ENCODE measurements at places on chromosomes 13 and 19. TPM values are rescaled to one million over a fixed set of nuclear protein-coding genes. Genes with fewer than 3 reads are reported as not detected.

- peak; percentile 37 for DNase-seq
Measured at GRCh38 chr19:4732680-4733114, 9.1 kb upstream of the DPP9 start.

GRCh38 chr13:45016792-45017425 is 27.6 kb downstream of the GPALPP1 start:
- DNase-seq, result no peak

DNA sequence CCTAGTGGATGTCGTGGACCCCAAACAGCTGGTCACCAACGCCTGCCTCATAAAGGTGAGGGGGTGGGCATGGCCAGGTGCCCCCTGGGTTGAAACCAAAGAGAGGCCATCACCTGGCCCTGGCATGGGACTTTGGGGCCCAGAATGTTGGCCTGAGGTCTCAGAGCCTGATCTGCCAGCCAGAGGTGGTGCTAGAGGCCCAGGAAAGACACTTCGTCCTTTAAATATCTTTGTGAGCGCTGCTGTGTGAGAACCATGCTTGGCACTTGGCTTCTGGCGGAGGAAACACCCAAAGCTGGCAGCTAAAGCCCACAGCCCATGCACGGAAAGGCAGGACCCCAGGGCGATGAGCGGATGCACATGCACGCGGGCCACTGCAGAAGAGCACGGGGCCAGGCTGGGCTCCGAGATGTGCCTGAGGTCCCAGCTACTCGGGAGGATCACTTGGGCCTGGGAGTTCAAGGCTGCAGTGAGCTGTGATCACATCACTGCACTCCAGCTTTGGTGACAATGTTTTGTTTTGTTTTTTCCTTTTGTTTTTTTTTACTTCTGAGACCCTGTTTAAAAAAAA is 4.3 kb upstream of the ADM5 start:
- no peak for DNase-seq

The CKM gene
- 1.6 TPM for total RNA-seq

The DCT gene
- 0.95 TPM for total RNA-seq
